ENCODE measurements at places on chromosomes 2 and 18.

DNA sequence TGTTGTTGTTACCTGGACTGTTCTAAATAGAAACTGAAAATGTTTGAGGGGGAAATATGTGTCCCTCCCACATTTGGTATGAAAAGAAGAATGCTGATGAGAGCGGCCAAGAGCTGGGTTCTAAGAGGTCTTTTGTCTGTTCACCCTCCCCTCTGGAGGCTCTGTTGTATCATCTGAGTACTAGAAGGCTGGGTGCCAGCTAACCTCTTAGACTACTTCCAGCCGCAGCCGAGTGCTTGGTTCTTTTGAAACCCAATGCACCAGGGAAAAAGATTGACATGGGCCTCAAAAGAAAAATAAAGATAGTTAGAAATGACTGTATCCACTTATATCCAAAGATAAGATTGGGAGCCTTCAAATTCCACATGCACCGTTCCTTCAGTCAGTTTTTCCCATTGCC lies 255.9 kb downstream of the TXNL1 start:
- no peak for DNase-seq

DNA sequence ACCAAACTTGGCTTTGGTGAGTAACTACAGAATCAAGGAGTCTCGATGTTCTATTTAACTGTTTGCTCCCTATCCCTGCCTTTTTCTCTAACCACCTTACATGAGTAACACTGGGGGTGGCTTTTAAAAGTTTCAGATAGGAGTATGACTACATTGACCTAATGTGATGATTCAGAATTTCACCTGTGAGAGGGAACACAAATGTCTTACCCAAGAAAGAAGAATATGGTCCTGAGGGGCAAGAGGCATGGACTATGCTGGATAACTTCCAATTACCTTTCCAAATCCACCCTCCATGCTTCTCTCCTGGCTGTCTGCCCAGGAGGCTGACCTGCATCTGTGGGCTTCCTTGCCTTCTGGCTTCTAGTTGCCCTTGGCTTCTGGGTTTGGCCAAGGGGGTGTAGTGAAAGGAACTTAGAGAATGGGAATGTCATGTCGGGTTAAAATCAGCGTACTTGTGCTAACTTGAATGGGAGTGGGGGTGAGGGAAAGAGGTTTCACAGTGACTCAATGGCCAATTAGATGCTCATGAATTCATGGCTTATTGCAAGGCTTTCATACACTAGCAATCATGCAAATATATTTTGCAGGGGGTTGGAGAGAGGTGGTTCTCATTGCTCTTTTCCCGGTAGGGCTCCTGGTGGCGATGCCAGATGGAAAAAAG lies 5.3 kb upstream of the IL36G start:
- no peak for DNase-seq

- peak; percentile 63 for DNase-seq
Observed at GRCh38 chr2:238128061-238128440, 10.4 kb upstream of the KLHL30 start.

GRCh38 chr2:160721089-160722040 lies 227.8 kb upstream of the RBMS1 start:
- DNase-seq: no peak

- no peak for DNase-seq
Observed at GRCh38 chr2:183579686-183580085, 455.4 kb downstream of the NUP35 start.

DNA sequence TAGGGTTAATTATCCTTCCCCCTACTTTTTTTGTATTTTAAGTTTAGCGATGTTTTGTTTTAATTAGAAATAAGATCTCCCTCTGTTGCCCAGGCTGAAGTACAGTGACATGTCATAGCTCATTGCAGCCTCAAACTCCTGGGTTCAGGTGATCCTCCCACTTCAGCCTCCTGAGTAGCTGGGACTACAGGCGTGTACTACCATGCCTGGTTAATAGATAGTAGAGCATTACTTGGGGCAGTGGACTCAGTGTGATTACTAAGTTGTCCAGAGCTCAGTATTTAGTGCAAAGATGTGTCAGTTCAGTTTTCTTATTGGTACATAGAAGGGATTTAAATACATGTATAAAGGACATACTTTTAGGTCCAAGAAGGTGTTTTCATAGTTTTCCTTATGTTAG lies 9.5 kb upstream of the ADGRF3 start:
- DNase-seq: no peak

GRCh38 chr18:35409911-35410310 lies 32.8 kb upstream of the ZNF396 start:
- DNase-seq: no peak

- no peak for DNase-seq
Observed at GRCh38 chr2:56674084-56674483, 490.3 kb downstream of the CCDC85A start.

GRCh38 chr2:127675331-127676261 lies at the start of gene LIMS2:
TSS of gene LIMS2 (minus strand) at chr2:127675530. CDS start at chr2:127675024, 506 bp downstream.
- DNase-seq: no peak

DNA sequence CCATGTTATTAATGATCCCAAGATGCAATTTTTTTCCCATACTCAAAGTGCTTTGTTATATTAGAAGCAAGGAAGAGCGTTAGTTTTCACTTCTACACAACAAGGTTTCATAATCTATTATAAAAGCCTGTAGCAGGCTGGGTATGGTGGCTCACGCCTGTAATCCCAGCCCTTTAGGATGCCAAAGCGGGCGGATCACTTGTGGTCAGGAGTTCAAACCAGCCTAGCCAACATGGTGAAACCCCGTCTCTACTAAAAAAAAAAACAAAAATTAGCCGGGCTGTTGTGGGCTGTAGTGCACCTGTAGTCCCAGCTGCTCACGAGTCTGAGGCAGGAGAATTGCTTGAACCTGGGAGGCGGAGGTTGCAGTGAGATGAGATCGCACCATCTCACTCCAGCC lies 19.0 kb upstream of the SERPINB2 start:
- DNase-seq: no peak

DNA sequence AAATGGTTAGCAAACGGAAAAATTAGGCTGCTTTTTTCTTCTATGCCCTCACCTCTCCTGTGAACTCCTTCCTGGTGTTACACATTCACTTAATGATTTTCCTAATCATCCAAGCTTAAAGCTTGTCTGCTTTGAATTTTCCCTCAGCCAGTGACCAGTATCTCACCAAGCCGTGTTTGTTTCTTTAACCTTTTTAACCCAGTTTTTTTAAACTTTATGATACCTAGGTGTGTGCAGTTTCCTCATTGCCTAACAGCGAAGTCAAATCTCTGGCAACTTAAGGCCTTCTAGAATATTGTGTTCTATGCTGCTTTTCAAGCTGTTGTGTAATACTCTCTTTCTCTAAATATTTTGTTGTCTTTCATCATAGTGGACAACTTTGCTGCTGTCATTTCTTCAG lies 113.0 kb downstream of the PIK3C3 start:
- no peak for DNase-seq

DNA sequence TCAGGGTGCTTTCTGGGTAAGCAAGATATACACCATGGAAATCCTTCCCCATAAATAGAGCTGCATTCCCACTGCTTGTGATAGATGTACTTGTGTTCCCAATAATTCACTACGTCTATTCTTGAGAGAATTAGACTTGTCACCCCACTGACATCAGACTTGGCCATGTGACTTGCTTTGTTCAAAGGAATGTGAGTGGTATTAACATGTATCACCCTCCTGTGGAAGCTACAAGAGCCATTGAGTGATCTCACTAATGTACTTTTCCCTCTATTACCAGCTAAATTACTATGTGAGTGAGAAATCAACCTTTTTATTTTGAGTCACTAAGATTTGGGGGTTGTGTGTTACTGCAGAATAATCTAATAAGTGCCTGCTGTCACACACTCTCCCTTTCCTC lies 176.0 kb downstream of the CCDC178 start:
- DNase-seq: no peak

- no peak for DNase-seq
Observed at GRCh38 chr18:30632071-30632698, 410.4 kb downstream of the DSC3 start.

DNA sequence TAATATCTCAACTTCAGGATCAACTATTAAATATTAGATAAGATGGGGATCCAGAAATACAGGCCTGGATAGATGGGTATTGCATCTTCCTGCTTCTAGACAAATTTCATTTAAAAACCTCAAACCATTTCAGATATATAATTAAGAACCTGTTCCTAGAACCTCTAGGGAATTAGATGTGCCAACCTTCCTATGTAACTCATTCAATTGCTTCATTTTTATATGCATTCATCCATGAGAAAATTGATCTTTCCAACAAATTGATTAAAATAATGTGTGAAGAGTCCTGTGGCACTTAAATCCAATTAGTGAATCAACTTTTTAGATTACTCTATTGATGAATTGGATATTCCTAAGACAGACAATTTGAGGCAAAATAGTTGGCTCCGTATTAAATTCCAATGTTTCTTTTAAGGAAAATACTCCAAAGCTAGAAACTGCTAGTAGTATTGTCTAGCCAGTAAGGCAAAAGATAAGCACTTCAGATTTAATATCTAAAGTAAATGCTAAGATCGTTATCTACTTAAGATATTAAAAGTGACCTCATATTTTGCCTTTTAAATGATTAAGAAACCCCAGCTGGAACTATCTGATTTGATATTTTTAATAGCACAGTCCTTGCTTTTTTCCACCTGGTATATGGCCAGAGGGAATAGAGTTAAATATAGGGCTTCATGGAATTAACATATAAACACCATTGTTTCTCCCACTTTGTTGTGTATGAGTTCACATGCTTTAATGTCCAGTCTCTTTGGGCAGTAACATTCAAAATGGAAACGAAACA lies 35.8 kb downstream of the DARS1 start:
- no peak for DNase-seq

- DNase-seq: no peak
Observed at GRCh38 chr2:106334802-106335201, 133.4 kb downstream of the RGPD3 start.

DNA sequence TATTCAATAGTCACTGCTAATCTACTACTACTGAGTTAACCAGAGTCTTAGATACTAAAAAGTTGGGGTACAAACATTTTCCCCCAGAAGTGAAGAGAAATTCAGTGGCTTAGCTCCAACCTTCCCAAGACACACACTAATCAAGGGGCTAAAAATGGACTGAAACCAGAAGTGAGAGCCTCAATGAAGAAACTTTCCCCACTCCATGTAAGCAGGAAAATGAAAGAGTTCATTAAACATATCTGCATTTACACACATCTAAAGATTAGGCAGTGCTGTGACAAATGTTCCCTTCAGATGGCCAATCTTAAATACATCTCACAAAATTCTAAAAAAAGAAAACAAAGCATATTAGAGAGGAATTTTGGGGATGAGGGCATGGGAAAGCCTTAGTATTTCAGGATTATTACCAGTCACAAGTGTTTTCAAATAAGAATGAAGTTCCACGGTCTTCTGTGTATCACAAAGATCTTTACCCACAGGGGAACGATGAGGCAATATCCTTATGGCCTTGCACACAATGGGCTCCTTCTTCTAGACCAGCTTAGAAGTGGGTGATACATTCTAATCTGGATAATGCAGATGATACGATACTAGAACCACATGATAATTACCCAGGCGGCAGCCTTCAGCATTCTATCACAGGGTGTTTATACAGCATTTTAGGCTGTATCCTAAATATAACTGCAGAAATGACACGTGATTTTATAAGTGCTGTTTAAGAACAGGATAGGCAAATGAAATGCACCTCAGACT lies 17.1 kb downstream of the ANKRD44 start:
- DNase-seq: no peak

- no peak for DNase-seq
Observed at GRCh38 chr2:110095994-110096633, 19.5 kb downstream of the MALL start.

DNA sequence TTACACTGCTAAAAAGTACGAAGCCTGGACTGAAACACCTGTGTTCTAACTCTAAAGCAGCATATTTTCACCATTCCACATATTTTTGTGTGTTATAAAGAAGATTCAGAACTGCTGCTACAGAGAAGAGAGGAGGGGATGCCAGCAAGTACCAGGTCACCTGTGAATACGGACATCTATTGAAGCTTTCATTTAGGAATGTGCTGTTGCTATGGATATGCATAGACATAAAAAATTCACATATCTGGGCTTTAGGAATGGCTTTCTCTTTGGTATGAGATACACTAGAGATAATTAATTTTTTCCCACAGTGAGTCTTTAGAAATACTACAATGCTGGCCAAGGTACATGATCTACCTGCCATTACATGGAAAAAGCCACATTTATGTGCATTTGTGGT lies 238.5 kb downstream of the WDR7 start:
- no peak for DNase-seq

DNA sequence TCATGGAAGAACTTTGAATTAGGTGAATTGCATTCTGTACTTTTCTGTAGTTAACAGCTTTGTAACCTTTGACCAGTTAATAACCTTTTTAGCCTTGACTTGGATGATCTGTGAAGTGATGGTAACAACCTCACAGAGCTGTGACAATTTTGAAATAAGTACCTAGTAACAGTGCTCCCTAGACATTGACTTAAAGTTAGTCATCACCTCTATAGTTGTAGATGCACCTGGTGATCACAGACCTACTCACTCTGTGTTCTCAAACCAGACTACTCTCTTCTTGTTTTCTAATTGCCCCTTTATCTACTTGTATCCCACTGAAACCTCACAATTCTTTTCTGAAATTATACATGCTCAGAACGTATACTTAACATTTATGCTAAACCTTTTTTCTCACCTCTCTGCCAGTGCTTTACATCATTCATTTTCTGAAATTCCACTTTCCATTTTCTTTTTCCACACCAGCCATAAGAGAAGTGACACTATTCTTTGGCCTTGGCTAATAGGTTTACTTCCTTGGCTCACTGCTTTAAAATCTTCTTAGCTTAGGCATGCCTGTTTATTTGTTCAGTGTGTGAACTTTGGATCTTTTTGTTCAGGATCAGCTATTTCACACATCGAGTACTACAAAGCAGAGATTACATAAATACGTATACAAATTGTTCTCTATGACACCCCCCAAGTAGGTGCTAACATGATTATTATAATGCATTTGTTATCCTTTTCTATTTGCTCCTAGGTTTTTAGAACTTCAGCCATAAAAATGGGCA lies 9.3 kb downstream of the YPEL5 start:
- DNase-seq: no peak

- no peak for DNase-seq
Observed at GRCh38 chr2:67670747-67671183, 273.6 kb downstream of the ETAA1 start.

- DNase-seq: no peak
Observed at GRCh38 chr2:220601674-220602073, 970.4 kb downstream of the EPHA4 start.

DNA sequence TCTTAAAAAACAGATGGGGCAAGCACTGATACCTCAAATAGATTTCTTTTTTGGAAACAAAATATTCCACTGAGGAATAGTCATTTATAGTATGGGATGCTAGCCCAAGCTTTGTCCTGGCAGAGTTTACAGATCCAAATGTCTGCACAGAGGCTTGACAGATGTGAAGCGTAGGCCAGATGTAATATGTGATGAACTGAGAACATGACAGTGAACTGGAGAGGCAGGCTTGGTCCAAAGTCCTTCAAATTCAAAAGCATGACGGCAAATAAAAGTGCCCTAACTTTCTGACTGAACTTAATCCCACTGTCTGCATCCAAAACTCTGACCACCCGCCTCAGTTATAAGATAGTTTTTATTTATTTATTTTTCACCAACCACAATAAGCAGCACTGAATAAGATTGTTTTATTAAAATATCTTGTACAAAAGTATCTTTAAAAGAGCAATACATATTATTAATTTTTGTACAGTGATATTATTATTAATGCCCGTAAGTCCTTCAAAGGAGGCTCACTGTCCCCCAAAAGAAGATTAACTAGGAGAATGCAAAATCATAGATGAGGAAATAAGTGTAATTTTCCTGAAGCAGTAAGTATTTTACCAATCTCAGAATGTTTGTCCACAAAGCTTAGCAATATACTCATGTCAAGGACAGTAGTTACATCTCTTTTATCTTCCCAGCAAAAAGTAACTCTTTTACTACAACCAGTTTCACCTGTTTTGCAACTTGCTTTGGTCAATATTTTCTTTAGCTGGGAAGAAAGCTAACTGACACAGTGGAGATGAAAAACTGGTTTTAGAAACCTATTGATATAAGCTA lies 10.7 kb upstream of the SPOPL start:
- no peak for DNase-seq

All from posterior cingulate gyrus (tissue), 11 donors.